Lower leg skin (tissue), 4 donors: ENCODE measurements at places on chromosomes 1 and 21. TPM values are rescaled to one million over a fixed set of nuclear protein-coding genes. Genes with fewer than 3 reads are reported as not detected.

Gene LCE1C
- 2,689 TPM for total RNA-seq

Gene MARK1
- total RNA-seq, result 4.6 TPM

Gene S100A8
- total RNA-seq, result 9.3 TPM

Gene CHIA
- not detected for total RNA-seq

Gene DEGS1
- 976 TPM for total RNA-seq
